ENCODE measurements at places on chromosomes 2 and 18.
A peak's percentile ranks its signal among the peaks of the same experiment; 100 is the strongest.

DNA sequence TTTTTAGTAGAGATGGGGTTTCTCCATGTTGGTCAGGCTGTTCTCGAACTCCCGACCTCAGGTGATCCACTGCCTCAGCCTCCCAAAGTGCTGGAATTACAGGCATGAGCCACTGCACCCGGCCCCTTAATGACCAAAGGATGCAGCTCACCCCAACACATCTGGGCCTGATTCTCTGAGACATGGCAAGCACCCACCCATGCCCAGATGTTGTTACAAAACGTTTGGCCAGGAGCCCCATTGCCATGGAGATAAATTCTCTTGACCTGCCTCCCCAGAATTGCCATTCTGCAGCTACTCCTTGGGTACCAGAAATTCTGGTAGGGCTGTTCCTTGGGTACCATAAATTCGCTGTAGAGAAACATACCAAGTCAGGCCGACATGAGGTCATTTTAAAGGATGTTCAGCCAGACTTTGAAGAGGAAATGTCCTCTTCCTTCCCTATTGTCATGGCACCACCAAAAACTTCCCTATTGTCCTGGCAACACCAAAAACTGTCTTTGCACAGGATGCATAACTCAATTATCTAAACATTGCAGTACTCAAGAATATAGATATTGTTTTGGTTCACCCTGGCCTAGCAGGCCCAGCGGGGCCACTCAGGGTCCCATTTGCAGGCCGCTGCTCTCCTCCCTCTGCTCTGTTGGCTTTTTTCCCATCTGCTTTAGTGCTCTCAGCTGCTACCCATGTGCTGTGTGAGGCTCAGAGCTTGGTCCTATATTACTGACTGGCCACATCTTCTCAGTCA lies 160.9 kb upstream of the TTC39C start:
- DNase-seq: no peak

DNA sequence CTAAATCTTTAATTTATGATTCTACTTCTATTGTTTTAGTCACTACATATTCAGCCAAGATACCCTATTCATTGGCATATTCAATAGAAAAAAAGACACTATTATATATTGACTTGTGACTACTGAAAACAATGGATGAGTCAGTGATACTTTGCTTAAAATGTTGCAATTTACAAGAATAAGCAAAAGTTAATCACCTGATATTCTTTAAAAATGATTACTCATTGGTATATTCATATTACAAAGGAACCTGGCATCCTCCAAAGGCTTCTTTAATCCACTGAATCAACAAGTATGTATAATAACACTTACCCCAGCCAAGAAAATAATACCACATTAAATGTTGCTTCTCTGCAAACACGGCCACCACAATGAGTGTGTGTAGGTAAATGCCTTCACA lies 87.8 kb downstream of the CALCRL start:
- no peak for DNase-seq

- DNase-seq: no peak
These were observed 34.4 kb upstream of the SH3BP4 start for GRCh38 chr2:234917211-234917975.

DNA sequence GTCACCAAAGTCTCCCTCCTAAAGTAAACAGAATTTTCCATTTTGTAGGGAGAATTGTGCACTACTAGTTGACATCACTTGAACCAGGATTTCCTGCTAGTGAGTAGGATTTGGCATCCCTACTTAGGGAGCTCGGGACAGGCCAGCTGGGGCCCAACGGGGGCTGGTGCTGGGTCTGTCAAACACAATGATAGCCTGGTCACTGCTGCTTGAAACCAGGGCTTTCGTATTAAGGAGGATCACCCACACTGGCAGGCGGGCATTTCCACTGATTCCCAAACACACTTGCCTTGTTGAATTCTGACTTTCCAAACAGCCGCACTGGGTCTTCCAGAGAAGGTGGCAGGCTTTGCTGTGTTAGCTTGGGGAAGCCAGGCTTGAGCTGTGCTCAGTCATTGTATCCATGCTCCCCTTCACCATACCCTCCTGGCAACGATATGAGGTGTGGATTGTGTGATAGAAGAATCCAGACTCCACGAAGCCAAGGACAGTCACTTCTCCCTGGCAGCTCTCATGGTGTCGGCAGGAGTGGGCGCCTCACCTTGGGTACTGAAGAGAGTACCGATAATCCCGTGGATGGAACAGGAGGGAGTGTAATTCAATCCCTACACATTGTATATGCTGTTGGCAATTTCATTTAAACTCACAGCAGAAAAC lies 7.5 kb downstream of the GDF7 start:
- no peak for DNase-seq

DNA sequence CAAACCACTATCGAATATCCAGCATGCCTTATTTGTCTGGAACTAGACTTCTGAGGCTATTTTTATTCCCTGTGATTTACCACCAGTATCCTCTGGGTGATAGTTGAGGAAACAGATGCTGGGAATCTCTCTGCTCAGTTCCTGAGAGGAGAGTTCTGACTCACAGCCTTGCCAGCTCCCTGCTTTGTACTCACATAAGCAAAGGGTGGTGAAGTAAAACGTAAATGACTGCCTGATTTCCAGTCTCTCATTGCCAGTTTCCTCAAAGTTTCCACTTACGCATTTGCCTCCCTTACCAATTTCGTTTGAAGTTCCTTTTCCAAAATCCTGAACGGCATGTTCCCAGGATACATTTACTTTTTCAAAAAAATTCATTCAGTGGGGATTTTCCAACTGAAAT lies 69.2 kb upstream of the HNRNPA3 start:
- peak; percentile 63 for DNase-seq

DNA sequence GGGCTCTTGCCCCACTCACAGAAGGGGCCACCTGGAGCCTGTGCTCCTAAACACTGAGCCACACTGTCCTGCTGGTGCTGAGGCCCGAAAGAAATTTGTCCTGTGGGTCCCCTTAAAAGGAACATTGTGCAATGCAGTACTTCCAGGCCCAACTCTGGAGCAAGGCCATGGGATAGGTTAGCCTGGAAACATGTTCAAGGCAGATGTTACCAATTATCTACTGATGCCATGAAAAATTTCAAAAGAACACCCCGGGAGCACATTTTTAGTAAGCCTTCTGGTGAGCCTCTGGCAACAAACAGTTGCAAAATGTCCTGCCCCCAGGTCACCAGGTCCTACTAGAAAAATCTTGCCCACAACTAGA lies 12.3 kb upstream of the PTMA start:
- peak; percentile 80 for DNase-seq

DNA sequence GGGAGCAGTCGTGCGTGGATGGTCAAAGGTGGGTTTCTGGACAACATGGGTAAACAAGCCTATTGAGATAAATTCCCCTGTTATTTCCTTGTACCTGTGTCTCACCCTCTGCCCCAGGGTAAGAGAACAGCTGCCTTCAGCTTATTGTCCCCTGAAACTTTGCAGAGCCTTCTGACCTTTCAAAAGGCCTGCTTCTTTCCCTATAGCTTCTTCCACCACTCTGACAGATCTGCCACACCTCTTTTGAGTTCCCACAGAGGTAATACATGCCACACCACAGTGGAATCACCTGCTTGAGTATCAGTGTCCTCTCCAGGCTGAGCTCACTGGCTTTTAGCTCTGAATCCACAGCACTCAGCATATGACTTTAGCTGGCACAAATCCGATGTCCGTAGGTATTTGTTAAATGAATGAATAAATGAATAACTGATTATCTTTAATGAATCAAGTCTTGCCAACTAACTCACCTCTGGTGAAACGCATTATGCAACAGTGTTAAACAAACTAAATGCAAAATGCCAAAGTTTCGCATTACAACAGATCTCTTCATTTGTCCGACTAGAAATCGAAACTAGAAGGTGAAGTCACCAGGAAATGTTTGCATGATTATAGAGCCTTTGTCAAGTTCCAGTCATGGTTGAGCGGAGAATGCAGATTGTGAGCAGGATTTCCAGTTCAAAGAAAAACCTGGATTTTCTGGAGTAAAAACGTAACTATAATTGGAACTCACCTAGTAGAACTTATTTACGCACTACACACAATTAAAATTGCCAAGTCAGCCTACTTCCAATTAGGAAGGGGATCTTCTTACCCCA lies 16.4 kb downstream of the DYNAP start:
- no peak for DNase-seq

DNA sequence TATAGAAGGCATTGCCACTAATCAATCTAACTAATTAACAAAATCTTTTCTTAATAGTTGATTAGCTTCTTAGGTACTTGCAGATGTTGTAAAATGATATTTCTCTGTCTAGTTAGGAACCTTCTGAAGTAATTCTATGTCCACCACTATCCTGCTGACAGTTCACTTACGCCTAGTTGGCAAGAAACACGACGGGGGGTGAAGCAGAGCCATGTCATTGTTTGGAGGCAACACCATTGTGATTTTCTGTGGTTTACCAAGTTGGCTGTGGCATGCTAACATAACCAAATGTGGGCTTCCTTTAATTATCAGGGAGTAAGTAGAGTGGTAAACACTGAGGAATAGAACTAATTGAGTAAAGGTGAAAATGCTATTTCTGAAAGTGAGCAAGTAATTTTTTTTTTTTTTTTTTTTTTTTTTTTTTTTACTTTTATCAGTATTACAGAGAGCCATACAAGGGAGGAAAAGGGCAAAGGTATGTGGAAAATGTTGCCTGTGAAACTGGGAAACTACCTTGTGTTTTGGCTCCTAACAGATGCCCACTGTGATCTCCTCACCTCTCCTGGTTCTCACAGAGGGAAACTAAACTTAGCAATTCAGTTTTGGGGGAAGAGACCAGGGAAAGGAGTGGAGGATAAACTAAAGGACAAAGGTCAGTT lies 126.8 kb downstream of the MEIS1 start:
- no peak for DNase-seq

DNA sequence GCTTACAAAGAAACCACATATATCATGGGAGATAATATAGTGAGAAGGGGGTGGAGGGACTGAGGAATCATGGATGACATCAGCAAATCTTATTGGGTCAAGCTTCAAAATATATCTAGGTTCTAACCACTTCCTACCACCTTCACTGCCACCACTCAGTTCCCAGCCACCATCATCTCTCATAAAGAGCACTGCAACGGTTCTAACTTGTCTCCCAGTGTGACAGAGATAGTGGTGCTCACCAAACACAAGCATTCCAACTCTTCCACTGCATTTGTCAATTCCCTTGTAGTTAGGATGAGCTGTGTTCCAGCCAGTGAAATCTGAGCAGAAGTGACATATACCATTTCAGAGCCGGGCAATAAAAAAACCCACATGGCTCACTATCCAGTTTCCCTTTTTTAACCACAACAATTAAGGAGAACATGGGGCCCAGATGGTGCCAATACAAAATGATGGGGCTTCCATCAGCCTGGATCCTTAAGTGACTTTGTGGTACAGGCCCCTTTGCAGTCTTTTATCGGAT lies 318.1 kb downstream of the NBAS start:
- DNase-seq: no peak

GRCh38 chr2:46325182-46325928 lies 28.1 kb downstream of the EPAS1 start:
- no peak for DNase-seq

GRCh38 chr2:159571540-159572260 lies 44.6 kb downstream of the BAZ2B start:
- DNase-seq: no peak

- no peak for DNase-seq
These were observed 46.2 kb downstream of the INHBB start for GRCh38 chr2:120391911-120392665.

GRCh38 chr2:45891719-45892424 lies 240.4 kb downstream of the PRKCE start:
- no peak for DNase-seq

GRCh38 chr2:100260712-100261620 lies 61.3 kb downstream of the LONRF2 start:
- DNase-seq: peak; percentile 86

GRCh38 chr18:911486-911885 lies 6.8 kb downstream of the ADCYAP1 start:
- DNase-seq: no peak

- DNase-seq: no peak
These were observed 35.0 kb upstream of the CCDC85A start for GRCh38 chr2:56148825-56149224.

DNA sequence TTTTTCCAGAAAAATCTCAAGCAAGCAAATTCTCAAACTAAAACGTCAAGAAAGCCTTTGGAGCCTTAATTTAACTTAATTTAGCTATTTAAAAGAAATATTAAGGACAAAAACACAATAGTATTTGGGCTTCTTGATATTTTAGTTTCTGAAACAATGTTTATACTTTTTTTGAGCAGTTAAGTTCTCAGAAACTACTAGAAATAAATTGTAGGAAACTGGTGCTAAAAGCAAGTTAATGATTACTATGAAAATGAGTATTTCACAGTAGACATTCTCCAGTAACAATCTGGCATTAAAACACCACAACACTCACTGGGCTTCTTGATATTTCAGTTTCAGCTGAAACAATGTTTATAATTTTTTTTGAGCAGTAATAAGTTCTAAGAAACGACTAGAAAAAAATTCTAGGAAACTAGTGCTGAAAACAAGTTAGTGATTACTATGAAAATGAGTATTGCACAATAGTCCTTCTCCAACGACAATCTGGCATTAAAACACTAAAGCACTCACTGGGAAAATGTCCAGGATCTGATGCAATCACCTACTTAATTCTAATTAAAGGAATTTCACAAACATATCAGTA lies 45.1 kb downstream of the TRAK2 start:
- DNase-seq: peak; percentile 84

- DNase-seq: peak; percentile 19
These were observed 1612.6 kb upstream of the NXPH2 start for GRCh38 chr2:140392824-140393223.

GRCh38 chr2:26488463-26489212 lies 10.7 kb upstream of the OTOF start:
- DNase-seq: no peak

DNA sequence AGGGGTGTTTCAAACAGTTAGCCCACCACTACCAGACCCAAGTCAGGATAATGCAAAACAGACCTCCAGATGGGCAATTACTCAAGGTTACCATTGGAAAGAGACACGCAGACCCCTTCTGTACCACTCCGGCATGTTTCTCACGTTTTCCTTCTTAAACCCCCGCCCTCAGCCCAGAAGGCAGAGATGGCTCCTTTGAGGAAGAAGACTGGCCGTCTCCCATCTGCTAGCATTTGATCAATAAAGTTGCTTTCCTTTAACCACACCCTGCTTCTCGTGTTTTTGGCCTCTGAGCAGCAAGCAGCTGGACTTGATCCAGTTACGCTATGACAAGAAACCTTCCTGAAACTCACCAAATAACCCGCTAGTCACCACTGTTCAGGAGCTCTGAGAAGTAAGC lies 1012.4 kb upstream of the GYPC start:
- DNase-seq: no peak

GRCh38 chr2:178267660-178268059 lies 73.3 kb downstream of the OSBPL6 start:
- DNase-seq: no peak

DNA sequence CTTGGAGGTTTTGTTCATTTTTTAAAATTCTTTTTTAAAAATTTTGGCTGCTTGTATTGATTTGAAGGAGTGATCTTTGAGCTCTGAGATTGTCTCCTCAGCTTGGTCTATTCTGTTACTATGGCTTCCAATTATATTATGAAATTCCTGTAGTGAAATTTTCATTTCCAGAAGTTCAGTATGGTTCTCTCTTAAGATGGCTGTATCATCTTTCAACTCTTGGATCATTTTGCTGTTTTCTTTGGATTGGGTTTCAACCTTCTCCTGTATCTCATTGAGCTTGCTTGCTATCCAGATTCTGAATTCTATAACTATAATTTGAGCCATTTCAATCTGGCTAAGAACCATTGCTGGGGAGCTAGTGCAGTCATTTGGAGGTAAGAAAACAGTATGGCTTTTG lies 270.8 kb upstream of the NT5C1B start:
- DNase-seq: no peak

- no peak for DNase-seq
These were observed 3.2 kb downstream of the HOXD9 start for GRCh38 chr2:176125772-176126054.
